A375 (cell line): ENCODE measurements at places on chromosomes 2 and 18. TPM values are rescaled to one million over a fixed set of nuclear protein-coding genes. Genes with fewer than 3 reads are reported as not detected.

The APLF gene
- 0.64 and 0.69 TPM in 2 replicates for total RNA-seq

The UPP2 gene
- total RNA-seq: not detected in 2 replicates

The ORMDL1 gene
- 35.8 and 36.4 TPM in 2 replicates for total RNA-seq

The ERICH2 gene
- total RNA-seq: not detected in 2 replicates

The CFAP53 gene
- total RNA-seq: 0.16 and 0.87 TPM in 2 replicates

The SLC16A14 gene
- not detected in 2 replicates for total RNA-seq

The VWA3B gene
- not detected in 2 replicates for total RNA-seq

The IL36RN gene
- total RNA-seq: not detected in 2 replicates

The SCN3A gene
- not detected in 2 replicates for total RNA-seq

The LYPD1 gene
- total RNA-seq: 23.1 and 29.0 TPM in 2 replicates

The CHCHD5 gene
- 20.5 and 28.5 TPM in 2 replicates for total RNA-seq

The ZAP70 gene
- not detected in 2 replicates for total RNA-seq
